OCI-LY7 (cell line): ENCODE measurements at places on chromosomes 3 and 15.

GRCh38 chr3:118501152-118501551, 533.5 kb downstream of the IGSF11 start:
- no peak for DNase-seq

DNA sequence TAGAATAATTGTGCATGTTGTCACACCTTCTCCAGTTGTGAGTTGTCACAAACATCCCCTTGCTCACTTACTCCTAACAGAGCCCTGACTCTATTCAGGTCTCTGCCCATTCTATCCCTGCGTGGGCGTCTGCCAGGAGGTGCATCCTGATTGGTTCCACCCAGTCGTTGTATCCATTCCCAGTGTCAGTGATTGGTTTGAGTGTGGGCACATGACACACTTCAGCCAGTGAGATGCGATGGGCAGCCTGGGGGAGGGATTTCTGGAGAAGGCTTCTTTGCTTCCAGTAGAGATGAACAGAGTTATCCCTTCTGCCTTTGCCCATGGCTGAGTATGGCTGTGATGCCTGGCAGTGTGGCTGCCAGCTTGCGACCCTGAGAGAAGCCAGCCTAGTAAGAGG, 18.7 kb downstream of the PXYLP1 start:
- DNase-seq = no peak

GRCh38 chr3:168102735-168103410, 7.1 kb upstream of the GOLIM4 start:
- no peak for DNase-seq

- no peak for DNase-seq
Observed at GRCh38 chr3:181328346-181328745, 338.8 kb upstream of the DNAJC19 start.

DNA sequence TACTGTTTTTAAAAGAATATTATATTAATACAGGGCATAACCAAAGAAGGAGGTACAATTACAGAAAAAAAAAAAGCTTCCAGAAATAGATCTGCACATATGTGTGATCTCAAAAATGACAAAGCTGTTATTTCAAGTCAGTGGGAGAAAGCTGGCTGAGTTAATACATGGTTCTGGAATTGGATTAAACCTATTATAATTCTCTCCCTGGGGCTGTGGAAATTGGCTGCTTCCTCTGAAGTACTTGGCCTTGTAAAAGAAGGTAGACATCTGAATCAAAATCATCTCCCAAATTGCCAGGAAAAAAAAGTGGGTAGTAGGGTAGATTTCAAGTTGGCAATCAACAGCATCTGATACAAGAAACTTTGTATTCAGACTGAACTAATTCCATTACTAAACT, 723.9 kb upstream of the ALCAM start:
- DNase-seq = no peak

DNA sequence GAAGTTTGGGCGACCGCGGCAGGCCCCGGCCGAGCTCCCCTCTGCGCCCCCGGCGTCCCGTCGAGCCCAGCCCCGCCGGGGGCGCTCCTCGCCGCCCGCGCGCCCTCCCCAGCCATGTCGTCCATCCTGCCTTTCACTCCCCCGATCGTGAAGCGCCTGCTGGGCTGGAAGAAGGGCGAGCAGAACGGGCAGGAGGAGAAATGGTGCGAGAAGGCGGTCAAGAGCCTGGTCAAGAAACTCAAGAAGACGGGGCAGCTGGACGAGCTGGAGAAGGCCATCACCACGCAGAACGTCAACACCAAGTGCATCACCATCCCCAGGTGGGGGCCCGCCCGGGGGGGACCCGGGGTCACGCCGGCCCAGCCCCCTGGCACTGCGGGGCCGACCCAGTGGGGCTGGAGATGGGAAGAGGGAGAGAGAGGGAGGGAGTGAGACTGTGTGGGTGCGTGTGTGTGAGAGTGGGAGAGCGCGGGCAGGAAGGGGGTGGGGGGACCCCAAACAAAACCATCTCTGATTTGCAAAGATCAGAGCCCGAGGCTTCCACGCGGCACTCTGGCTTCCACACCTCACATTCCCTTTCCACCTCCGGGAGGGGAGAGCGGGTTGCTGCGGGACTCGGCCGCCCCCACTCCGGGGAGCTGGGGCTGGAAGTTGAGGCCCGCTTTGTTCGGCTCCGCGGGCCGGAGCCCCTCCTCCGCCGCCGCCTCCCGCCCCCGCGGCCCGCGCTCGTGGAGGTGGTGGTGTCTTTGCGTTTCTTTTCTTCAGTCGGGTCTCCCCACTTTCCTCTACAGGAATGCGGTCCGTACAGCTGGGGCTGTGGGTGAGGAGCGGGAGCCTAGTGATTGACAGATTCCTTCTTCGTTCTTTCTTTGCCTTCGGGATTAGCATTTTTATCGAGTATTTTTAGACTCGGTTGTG, 898 bp downstream of the SMAD3 start:
- DNase-seq = peak; percentile 72

DNA sequence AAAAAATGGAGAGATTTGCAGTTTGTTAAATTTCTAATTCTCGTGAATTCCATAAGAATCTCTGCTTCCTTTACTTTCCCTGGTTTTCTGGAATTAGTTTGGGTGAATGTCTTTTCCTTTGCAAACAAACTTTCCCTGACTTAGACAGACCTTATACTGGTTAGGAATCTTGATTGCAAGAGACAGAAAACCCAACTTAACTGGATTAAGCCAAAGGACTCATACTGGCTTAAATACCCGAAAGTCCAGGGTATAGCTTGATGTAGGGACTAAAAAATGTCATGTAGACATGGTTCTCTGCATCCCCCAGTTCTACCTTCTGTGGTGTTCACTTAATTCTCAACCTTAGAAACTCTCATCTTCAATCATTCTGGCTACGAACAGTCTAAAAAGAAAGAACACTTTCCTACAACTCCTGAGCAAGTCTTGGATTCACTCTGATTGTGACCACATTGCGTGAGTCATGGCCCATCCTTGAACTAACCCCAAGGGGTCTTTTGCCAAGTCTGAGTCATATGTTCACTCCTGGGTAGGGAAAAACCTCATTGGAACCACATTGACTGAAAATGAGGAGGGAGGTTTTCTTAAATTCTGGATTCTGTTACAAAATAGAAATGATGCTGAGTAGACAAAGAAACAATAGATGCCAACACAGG, 136.0 kb upstream of the DAZL start:
- no peak for DNase-seq

GRCh38 chr15:88077296-88078020, 179.1 kb downstream of the NTRK3 start:
- no peak for DNase-seq

DNA sequence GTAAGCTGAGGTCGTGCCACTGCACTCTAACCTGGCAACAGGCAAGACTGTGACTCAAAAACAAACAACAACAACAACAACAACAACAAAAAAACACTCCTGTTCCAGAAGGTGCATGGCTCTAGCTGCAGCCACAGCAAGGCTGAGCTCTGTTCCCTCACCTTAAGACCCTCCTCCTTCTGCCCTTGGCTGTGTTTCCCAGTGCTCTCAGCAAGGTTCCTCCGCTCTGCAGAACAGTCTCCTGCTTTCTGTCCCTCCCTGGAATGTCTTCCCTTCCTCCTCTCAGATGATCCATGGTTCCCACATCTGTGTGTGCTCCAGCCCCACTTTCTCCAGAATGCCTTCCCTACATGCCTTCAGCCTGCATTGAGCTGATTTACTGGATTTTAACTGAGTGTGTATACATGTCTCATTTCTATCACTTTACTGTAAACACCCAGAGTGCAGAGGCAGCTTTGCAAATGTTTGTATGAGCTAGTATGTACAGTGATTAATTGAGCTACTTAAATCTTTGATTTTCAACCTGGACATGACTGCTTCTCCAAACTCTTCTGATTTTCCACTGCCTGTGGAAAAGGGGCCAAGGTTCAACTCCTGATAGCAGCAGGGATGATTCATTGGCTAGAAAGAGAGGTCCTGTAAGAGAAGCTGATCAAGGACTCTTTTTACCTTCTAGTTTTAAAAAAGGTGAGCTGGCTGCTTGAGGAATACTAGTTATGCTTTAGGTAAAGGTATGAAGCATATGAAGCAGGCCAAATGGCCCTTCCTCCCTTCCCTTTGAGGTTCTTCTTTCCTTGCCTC, 14.7 kb downstream of the ANKUB1 start:
- DNase-seq = no peak

DNA sequence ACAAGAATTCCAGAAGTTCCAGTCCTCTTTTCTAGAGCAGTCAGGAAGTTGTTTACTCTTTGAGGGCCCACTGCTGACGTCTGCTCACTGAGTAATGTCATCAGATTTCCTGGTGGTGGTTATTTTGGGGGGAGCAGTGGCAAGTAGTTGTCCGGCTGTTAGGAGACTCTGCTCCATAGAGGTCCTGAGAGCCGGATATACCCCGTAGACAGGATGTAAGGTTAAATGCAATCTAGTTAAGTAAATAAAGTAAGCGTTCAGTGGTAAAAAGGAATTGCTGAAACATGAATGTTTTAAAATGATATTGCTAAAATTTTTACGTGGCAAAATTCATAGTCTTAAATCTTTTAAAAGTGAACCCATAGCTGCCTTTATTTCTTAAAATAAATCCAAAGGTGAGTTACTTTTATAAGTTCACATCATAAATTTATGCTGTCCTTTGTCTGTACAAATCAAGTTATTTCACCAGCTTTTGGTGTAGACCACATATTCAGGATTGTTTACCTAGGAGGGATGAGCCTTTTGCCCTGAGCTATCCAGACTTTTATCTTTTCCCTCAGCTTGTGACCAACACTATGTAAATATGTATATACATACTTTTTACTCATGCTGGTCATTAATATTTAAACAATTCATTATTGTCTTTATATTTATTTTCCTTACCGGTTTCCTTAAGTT, 65.8 kb downstream of the PDE8A start:
- no peak for DNase-seq

DNA sequence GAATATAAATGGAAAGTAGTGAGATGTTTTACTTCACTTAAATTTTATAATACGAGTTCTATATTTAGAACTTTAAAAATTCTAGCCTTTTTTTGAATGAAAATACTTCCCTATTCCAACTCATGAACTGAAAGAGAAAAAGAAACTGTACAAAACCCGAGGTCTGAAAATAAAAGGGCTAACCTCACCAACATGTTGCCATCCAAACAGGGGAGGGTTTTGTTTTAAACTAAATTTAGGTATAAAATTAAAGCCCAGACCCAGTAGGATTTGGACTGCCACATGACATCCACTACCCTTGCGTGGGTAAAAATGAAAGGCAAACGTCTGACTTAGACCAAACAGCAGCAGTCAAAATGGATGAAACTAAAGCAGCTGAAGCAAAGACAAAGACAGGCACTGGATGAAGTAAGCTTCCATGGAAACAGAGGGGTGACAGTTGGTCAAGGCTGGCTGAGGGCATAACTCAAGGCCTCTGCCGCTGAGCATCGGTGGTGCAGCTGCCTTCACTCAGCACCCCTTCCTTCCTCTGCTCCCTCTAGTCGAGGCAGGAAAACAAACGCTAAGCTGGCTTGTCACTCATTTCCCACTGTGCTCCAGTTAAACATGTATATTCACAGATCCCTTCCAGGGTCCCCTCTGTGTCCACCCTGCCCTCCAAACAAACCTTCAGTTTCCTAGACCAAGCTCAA, 58.1 kb downstream of the TM4SF4 start:
- no peak for DNase-seq

DNA sequence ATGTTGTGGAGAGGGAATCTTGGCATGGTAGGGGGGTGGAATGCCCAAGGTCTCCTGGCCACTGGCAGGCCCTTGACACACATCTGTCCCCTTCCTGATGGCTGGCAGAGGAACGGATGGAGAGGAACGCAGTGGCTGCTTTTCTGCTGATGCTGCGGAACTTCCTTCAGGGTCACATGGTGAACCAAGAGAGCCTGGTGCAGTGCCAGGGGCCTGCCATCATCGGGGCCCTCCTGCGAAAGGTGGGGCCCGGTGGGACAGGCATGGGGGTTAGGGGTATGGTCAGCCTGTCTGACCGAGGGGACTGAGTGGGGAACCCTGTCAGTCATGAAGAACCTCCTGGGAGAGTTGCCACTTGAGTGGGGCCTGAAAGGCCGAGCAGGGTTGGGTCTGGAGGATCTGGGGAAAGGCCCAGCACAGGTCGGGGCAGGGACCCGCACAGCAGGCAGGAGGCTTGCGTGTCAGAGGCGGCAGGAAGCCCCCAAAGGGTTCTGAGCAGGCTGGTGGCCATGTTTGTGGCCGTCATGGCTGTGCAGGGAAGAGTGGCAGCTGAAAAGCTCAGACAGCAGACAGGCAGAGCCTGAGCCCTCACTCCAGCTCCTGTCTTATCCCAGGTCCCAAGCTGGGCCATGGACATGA, 18.1 kb downstream of the NBEAL2 start:
- DNase-seq = no peak

DNA sequence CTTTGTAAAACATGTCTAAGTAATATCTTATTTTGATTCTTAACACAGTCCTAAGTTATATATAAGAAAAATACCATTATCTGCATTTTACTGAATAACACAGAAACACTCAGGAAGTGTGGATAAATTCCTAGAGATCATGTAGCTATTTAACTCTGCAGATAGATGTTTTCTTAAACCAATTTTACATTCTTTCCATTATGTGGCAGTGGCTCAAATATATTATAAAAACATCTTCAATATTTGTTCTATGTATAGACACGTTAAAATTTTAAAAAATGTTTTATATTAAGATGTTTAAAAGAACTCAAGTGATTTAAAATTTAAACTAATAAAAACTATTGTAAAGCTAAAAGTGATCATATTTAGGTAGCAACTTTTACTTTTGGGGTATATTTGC, 683.8 kb downstream of the DIPK2A start:
- no peak for DNase-seq

- DNase-seq = peak; percentile 89
Observed at GRCh38 chr15:41827880-41828806, at the start of gene JMJD7. Gene JMJD7, plus strand, starts transcription at chr15:41828092. Its CDS starts 33 bp downstream, at chr15:41828125.

- no peak for DNase-seq
Observed at GRCh38 chr15:44780608-44781007, 44.3 kb downstream of the TRIM69 start.

DNA sequence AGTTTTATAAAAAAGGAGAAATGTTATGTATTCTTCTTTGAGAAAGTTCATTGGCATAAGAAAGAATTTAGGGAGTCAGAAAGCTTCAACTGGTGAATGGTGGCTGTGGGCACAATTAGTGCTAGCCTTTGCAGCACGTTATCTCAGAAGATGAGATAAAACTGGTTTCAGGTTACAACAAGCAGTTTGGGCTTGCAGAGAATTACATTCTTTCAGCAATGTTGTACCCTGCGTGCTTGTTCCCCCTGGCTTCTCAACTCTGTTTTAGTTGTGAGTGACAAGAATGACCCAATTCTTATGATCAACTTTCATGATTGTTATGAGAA, 31.6 kb upstream of the ACP3 start:
- DNase-seq = no peak

- no peak for DNase-seq
Observed at GRCh38 chr15:73637527-73637926, 4.3 kb upstream of the NPTN start.

DNA sequence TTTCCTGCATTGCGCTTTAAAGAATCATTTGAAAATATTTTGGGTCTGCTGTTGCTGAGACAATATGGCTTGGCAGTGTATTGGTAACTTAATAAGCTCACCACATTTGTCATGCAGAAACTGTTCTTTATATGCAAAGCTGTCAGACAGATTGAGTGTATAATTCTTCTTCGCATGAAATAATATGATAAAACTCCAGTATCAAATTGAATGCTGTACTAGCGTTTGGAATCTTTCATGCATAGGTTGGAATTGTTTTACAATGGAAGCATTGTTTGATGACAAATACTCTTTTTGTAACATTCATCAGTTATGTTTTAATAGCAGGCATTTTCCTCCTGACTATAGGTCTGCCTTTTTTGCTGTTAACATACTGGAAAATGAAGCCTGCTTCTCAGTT, 53.8 kb downstream of the RBMS3 start:
- DNase-seq = no peak

GRCh38 chr3:196661400-196661799, 21.9 kb downstream of the NRROS start:
- no peak for DNase-seq
